ENCODE measurements at places on chromosomes 1 and 21.

DNA sequence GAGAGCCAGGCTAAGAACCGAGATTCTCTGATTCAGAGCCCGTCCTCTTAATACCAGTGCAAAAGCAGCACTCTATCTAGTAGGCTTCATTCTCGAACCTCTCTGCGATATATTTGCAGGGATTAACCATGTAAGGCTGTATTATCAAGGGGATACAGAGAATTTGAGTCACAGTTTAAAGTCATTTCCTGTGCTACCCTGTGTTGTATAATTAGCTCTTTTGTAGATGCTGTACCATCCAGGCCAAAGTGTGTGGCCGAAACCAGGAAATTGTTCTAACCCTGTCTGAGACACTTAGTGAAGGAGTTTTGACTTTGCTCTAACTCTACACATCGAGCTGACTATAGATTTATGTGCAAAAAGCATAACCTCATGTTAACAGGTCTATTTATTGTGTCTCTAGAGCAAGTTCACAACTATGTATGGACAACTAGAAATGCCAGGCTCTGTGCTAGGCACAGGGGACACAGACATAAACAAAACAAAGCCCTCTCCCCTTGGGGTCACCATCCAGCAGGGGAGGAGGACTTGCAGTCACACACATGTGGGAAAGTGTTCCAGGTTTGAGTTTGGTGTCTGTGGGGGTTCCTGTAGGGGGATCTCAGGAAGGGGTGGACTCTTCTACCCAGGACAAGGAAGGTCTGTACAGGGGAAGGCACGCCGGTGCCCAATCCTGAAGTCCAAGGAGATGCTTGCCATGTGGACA, 182.2 kb downstream of the DHRS3 start:
- DNase-seq = no peak

DNA sequence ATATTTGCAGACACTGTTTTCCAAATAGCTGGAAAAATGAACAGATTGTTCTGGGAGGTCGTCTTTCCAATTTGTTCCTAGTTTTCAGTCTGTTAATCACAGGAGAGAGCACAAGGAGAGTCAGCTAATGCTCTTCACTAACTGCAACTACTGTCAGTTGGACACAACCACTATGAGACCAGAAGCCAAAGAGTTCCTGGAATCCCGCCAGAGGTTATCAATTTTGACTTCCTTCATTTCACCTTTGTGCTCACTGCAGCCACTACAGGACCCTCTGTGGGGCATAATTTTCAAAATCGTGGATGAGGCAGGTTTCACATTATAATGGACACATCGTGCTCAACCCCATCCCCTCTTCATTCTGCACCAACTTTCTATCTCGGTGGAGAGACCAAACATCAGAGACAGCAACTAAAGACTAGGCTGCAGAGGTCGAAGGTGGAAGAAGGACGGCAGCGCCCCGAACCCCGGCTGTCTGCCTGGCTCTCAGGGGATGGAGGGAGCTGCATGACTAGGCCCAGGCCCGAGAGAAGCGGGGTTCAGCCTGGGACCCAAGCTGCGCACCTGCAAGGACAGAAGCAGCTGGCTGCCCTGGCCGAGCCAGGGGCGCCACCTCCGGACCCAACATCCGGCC, 602 bp downstream of the KIAA0319L start:
- no peak for DNase-seq

DNA sequence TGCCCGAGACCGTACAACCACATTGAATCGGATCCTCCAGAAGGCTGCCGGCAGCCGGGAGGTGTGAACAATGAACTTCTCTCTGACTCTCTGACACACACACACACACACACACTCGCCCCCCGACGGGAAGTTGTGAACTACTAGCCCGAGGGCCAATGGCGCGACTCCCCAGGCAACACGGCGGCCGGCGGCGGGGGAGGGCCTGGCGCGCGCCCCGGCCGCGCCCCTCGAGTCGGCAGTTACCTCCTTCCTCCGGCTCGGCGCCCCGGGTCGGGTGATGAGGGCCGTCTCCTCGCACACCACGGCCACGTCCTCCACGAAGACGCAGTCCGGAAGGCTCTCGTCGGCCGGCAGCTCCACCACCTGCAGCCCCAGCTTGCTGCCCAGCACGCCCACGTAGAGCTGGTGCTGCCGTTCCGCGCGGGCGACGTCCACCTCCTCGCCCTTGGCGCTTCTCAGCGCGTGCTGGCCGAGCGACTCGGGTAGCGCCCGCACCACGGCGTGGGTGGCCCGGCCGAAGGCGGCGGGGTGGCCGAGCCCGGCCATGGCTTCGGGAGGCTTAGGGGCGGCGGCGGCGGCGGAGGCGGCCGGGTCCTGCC, 361 bp downstream of the DDAH1 start:
- peak; percentile 50 for DNase-seq

GRCh38 chr21:45056296-45056904, 18.0 kb upstream of the ADARB1 start:
- no peak for DNase-seq

DNA sequence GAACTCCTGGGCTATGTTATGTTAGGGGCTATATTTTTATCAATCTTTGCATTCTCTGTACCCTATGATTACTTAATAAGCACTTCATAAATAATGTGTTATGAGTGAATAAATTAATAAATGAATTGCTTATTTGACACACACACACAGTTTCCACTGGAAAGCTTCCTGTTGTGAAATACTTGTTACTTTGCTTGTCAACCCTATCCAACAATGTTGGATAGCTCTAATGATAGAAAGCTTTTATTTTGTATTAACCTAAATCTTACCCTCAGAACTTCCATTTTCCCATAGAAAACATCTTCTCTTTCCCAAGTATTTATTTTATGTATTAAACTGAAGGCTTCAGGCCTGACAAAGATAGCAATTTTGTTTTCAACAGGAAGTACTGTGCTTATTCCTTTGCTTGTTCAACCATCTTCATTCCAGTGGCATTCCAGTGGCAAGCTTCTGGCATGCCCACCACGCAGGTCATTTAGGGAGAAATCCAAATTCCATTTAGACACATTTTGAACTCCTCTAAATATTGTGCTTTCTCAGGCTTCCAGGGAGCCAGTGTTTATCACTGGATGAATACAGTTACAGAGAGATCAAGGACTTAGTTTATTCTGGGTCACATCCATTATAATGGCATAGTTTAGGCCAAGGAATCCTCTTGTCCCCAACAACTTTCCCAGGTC, 134.4 kb downstream of the TGFB2 start:
- no peak for DNase-seq

- no peak for DNase-seq
Observed at GRCh38 chr1:115507901-115508300, 133.9 kb upstream of the VANGL1 start.

- no peak for DNase-seq
Observed at GRCh38 chr1:58722414-58722813, 22.6 kb upstream of the MYSM1 start.

- DNase-seq = no peak
Observed at GRCh38 chr1:223835754-223836153, 10.0 kb downstream of the TP53BP2 start.

GRCh38 chr1:42788021-42788420, 3.2 kb downstream of the TMEM269 start:
- DNase-seq = no peak

DNA sequence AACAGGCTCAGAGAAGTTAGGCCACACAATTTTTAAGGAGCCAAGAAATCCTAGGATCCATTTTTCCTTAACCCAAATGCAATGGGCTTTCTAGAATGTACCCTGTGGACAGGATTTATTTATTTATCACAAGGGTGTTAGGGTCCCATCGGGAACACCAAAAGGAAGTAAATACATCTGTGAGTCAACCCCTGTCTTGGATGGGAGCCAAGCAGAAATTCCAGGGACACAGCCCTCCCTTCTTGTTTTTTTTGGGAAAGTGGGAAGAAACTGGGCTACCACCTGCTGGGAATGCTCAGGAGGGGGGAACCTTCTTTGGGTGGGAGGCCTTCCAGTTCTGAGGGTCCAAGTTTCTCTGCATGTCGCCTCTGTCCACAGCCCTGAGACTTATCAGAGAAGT, 1.3 kb downstream of the CRNN start:
- DNase-seq = no peak

- no peak for DNase-seq
Observed at GRCh38 chr1:181849071-181849470, 212.4 kb downstream of the ZNF648 start.

DNA sequence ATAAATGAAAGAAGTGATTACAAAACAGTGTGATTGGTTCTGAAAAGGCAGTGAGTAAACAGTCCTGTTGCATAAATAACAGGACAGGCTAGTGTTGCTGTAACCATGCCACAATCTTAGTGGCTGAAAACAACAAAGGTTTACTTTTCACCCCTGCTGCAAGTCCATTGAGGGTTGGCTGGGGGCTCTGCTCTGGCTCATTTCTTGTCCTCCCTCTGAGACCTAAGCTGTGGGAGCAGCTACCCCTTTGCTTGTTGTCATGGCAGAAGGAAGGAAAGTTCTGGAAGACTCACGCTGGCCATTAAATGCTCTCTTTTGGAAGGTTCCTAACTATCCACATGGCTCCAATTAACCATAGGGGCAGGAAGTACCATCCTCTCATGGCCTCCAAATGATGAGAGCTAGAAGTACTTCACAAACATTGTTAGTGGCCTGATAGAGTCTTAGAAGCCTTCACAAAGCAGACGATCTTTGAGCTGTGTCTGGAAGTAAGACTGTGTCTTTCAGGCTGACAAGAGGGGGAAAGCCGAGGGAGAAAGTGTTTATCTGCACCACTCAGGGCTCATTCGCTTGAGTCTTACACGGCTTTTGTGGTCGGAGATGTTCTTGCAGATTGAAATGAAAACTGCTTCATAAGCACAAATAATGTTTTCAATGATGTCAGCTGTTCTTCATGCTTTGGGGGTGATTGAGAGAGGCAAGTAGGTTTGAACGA, 11.9 kb downstream of the RCSD1 start:
- DNase-seq = no peak

Measured in HAP-1 (cell line).